ENCODE measurements at places on chromosomes 4 and X. TPM values are rescaled to one million over a fixed set of nuclear protein-coding genes. Genes with fewer than 3 reads are reported as not detected.

Gene NDNF
- not detected for total RNA-seq

Gene OTC
- not detected for total RNA-seq

Gene GPR82
- total RNA-seq, result not detected

Gene SPINK2
- not detected for total RNA-seq

Gene EGFL6
- total RNA-seq, result not detected

Gene LONRF3
- total RNA-seq, result 3.3 TPM

Gene PRDM8
- 0.33 TPM for total RNA-seq

Gene SRPX2
- 3.1 TPM for total RNA-seq

Gene FGA
- total RNA-seq, result 6.3 TPM

Gene NUDT10
- total RNA-seq, result 0.38 TPM

Gene ZBTB33
- total RNA-seq, result 13.9 TPM

Gene NKX3-2
- 0.17 TPM for total RNA-seq

Gene FUNDC1
- total RNA-seq, result 24.2 TPM

Gene TMEM184C
- 19.6 TPM for total RNA-seq

Gene AREG
- total RNA-seq, result 79.1 TPM

Gene BMP3
- not detected for total RNA-seq

Data from A549 treated with CpdA at 1 μM for 4 hours (cell line).